ENCODE measurements at places on chromosomes 12 and 14.
A peak's percentile ranks its signal among the peaks of the same experiment; 100 is the strongest.

- no peak for DNase-seq
Observed at GRCh38 chr12:52650520-52651081, 1.4 kb downstream of the KRT2 start.

- peak; percentile 95 for DNase-seq
Observed at GRCh38 chr12:55715833-55716581, at the start of gene BLOC1S1. TSS of gene BLOC1S1 (plus strand) at chr12:55716046. CDS start at chr12:55716052, 6 bp downstream.

GRCh38 chr12:61797266-61797665, 462.9 kb upstream of the USP15 start:
- DNase-seq, result no peak

DNA sequence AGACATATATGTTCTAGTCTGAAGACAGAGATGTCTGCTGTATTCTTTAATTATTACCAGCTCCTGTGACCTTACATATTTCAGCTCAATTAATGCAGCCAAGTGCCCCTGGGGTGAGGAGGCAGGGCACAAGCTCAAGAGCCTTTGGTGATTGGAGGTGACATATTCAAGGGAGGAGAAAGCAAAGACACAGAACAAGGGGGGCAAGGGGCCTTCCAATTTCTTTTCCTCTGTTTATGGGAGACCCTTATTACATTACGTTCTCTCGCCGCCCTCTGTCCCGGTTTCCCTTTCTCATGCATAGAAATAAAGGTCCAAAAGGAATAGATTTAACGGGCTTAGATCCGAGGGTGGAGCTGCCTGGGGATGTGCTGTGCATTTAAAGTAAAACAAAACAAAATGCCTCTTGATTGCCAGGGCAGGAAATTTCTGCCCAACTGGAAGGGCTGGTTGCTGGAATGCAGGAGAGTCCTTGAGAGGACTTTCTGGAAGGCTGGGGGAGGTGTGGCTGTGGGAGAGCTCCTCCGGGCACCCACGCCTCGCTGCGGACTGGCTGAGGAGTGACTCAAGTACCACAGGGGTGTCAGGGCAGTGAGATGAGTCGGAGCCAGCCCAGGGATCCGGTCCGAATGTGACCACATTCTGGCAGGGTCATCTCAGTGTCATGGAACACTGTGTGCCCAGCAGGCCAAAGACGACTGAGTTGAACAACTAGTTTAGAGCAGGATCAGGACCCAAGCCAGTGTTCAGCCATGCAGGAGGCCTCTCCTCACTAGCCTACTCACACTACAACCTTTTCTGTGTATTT, 32.1 kb upstream of the GSG1 start:
- DNase-seq, result no peak

- no peak for DNase-seq
Observed at GRCh38 chr12:76504606-76505005, 55.0 kb downstream of the OSBPL8 start.

DNA sequence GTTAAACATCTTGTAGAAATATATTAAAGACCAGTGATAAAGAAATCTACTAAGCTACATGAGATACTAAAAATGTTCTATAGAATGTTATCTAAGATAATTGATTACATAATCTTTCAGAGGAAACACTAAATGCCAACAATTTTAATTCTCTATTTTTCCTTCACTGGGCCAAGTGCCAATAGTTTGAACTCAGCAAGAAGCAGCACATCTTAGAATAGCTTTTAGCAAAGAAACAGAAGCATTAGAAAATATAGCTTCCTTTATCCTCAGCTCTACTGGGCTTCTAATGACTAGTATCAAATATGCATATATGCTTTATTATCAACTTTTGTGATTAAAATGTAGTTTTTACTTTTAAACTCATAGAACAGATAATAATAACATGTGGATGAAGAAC, 461.4 kb upstream of the USP15 start:
- no peak for DNase-seq

DNA sequence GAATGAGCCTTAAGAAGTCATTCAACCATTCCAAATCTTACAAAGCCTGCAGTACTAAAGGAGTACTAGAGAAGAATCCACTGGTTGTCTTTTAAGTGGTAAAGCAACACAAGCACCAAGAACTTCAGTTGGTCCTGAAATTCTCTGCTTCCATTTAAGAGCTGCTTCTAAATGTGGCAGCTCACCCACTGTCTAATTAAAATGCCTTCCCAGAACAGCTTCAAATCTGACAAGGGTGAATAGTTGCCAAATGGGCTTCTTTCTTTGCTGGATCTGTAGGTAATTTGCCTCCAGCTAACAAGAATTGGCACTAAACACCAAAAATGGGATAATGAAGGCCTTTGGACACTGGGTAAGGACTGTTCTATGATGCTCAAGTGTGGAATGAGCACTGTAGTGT, 72.2 kb upstream of the NAP1L1 start:
- no peak for DNase-seq

- DNase-seq, result no peak
Observed at GRCh38 chr12:14148489-14149270, 167.3 kb upstream of the GRIN2B start.

DNA sequence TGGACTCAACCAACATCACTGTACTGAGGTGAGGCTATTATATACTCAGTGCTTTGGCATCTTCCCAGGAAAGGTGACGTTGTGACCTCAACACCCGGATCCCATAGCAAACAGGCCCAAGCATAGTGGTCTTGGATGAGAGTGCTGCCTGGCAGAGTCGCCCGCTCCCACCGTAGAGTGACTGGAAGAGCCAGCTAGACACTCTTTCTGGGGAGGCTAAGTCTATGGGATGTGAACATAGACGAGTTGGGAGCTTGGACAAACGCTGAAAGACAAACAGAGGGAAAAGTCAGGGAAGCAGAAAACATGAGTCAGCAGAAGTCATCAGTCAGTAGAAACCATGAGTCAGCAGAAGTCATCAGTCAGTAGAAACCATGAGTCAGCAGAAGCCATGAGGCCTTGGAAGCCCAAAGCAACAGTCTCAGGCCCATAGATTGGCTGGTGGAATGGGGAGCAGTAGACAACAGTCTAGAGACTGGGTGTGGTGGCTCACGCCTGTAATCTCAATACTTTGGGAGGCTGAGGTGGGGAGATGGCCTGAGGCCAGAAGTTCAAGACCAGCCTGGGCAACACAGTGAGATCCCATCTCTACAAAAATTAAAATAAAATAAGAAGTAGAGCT, 66.4 kb upstream of the MAP1LC3B2 start:
- no peak for DNase-seq

GRCh38 chr12:109861689-109862314, 18.5 kb downstream of the GLTP start:
- DNase-seq, result no peak

DNA sequence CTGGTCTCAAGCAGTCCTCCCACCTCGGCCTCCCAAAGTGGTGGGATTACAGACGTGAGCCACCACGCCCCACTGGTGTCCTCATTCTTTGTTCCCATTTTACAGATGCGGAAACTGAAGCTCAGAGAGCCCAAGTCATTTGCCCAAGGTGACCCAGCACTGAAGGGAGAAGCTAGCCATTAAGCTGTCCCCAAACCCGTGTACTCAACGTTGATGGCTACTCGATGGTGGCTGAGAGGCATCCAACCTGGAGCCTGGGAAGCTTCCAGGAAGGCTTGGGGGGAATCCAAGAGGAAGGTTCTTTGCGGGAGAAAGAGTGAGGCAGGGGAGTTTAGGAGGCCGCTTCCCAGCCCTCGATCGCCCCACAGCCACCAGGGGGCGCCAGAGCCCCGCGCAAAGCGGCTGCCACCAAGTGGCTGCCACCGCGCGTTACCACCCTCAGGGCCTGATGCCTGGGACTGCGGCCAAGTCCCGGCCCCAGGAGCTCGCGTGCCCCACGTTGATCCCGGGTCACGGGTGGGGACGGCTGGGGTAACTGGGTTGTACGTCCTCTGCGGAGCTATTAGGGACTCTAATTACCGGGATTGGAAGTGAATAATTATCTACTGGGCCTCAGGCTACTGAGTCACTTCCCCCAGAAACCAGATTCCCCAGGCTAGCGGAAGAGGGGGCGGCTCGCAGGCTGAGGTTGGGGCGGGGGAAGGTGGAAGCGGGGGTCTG, 8.8 kb upstream of the SH2B3 start:
- DNase-seq, result peak; percentile 91

- DNase-seq, result no peak
Observed at GRCh38 chr12:105110851-105111250, 3.3 kb downstream of the WASHC4 start.

DNA sequence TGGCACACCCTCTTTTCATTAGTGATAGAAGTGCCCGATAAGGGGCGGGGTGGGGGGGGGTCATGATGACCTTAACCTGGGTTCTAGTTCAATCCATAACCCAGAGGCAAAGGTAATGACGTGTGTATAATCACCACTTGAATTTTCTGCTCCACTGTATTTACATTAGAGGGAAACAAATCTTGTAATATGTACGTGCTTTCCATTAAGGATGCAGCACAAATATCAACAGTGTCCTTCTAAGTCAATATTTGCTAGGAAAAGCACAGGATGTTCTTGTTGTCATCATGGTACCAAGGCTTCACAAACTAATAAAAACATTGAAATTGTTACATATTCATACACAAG, 121.2 kb upstream of the SLC38A2 start:
- no peak for DNase-seq

GRCh38 chr14:23068789-23069412, 11.6 kb upstream of the CDH24 start:
- DNase-seq, result peak; percentile 87

DNA sequence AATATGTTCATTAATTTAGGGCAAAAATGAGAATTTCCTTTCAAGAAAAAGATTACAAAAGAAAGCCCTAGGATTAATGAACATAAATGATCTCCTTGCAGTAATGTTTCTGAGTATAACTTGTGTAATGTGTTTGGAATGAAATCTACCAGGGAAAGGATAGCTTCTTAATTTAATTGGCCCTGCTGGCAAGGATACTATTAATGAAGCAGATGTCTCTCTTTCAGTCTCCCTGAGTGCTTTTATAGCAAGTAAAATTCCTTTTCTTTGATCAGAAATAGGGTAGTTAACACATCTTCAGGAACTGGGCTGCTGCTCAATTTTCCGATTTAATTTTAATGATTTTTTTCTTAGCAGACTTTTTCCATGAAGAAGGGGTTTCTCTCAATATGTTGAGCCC, 379.4 kb upstream of the PDE3A start:
- DNase-seq, result no peak

GRCh38 chr12:104534162-104534856, 77.6 kb downstream of the CHST11 start:
- DNase-seq, result no peak

DNA sequence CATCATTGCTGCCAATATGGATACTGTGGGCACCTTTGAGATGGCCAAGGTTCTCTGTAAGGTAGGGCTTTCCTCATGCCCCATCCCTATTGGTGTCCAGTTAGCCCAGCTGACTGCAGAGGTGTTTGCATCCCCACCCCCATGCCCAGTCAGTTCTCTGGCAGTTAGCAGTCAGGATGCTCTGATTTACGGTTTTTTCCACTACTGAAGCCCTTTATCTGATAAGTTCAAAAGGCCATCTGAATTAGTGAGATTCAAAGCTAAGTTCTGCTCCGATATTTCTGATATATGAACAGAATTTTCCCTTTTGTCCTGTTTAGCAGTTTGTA, 773 bp downstream of the GMPR2 start:
- no peak for DNase-seq

- DNase-seq, result no peak
Observed at GRCh38 chr14:55638665-55639064, 58.7 kb downstream of the KTN1 start.

DNA sequence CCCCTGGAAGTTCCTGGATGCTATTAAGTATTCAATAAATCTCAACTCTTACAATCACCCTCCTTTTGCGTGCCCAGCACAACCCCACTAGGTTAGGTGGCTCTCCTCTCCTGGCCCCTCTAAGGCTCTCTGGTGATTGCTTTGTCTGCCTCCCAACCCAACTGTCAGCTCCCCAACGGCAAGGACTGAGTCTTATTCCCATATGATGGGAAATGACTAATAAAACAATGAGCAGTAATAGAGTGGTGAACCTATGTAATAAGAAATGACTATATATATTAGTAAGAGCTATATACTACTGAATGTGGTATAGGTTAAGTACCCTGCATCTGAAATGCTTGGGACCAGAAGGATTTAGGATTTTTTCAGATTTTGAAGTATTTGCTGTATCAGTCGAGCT, 8.1 kb downstream of the APPL2 start:
- no peak for DNase-seq

DNA sequence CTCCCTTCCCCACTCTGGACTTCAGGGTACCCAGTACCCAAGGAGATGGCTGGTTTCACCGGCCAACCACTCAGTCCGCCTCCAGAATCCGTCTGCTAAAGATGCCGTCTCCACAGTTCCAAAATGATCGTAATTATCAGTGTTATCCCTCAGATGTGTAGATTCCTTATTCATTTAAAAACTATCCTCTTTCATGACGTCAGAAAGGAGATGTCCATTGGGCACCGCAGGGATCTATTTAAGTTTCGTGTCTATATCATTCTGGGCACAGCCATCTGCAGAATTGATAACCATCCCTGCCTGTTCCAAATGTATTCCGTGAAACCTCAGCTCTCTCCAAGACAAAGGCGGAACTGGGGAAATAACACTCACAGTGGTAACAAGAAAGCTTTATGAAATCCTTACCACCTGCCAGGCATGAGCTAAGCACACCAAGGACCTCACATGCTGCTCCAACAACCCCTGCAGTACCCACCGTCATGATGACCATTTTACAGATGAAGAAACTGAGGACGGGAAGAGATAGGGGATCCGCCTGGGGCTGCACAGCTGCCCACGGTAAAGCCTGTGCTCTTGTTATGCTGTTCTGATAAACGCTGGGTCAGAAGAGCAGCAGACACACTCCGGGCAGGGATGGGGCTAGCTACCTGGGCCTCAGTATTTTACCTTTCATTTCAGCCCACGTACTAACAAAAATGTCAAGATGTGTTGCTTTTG, 90.0 kb downstream of the BCL11B start:
- DNase-seq, result no peak

GRCh38 chr12:117501076-117501869, 139.8 kb upstream of the NOS1 start:
- DNase-seq, result no peak

DNA sequence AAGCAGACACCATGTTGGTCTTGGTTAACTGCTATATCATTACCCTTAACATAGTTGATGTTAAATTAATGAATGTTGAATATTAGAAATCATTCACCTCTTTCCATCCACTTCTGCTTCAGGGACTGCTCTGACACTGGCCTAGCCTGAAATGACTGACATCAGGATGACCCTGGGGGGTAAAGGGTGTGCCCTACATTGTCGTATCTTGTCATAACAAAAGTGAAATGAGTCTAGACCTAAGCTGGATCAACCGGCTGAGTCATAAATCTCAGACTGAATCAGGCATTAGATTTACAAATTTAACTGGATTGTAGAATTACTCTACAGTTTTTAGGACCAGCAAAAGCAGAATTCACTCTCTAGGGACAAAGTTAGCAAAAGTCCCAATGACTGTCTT, 35.3 kb downstream of the KICS2 start:
- DNase-seq, result no peak

GRCh38 chr12:52756281-52756960, 20.7 kb downstream of the KRT76 start:
- DNase-seq, result no peak

- DNase-seq, result no peak
Observed at GRCh38 chr14:32366986-32367385, 37.9 kb downstream of the AKAP6 start.

DNA sequence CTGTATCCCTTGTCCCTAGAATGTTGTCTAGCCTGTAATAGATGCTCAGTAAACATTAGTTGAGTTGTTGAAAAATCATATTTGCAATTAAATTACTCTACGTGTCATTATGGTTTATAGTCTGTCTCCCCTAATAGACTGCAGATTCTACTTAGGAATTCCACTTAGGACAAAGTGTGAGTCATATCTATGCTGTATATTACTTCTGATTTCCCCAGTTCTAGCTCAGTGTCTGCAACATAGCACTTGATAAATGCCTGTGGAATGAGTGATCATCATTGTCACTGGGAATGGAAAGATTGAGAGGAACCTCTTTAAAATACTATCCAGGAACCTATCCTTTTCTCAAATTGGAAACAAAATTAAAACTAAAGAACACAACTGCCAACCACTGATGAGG, 99.3 kb downstream of the TBX5 start:
- DNase-seq, result no peak
